Stimulated activated CD4-positive, alpha-beta T cell treated with anti-CD3 and anti-CD28 coated beads, Interleukin-4, amount 100 ng/mL, for 4 hours (primary cell): ENCODE measurements at places on chromosomes 1 and 21.

DNA sequence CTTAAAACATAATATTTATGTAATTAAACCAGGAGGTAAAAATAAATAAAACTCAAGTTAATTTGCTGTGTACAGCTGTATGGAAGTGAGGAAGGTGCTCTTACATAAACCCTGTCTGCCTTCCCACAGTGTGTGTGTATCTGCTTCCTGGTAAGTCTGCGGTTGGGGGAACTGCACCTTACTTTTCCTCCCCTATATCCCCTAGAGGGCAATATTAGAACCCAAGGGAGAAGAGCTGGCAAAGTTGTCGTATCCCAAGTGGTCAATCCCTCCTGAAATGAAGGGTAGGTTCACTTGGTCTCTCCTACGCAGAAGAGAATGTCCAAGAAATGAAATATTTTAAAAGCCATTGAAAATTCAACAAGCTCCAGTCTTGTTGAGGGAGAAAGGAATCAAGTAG, 17.8 kb upstream of the JAK1 start:
- DNase-seq, result no peak

DNA sequence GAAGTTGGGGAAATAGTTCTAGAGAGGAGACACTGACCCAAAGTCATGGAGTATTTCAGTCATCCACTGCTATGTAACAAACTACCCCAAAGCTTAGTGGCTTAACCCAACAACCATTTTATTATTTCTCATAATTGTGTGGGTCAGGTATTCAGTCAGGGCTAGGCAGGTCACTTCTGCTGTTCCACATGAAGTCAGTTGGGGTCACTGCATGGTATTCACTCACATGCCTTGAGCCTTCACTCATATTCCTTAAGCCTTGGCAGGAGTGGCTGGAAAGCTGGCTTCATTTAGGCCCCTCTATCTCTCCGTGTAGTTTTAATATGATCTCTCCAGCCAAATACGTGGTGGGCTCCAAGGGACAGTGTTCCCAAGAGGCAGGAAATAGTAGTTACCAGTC, 17.5 kb upstream of the RNF11 start:
- DNase-seq, result no peak

- DNase-seq, result no peak
Measured at GRCh38 chr21:45926281-45926680, 55.3 kb upstream of the COL6A1 start.

DNA sequence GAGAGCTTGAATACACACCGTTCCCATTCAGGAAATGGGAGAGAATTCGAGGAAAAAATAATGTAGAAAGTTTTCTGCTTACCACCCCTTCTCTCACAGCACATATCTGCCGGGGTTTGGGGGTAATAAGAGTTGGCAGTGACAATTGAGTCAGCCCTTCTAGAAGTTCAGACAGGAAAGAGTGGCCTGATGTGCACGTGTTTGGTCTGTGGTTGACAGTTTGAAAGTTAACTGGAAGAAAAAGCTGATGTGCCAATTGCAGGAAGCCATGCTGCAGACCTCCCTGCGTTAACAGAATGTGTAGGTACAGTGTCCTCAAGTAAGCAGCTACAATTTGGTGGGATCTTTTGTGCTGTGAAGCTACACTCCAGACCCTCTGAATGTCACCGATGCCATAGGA, 50.9 kb downstream of the DHX9 start:
- DNase-seq, result no peak

- no peak for DNase-seq
Measured at GRCh38 chr21:35924714-35925301, 135.5 kb downstream of the SETD4 start.

GRCh38 chr1:205690122-205690756, 9.9 kb upstream of the SLC45A3 start:
- DNase-seq, result no peak

DNA sequence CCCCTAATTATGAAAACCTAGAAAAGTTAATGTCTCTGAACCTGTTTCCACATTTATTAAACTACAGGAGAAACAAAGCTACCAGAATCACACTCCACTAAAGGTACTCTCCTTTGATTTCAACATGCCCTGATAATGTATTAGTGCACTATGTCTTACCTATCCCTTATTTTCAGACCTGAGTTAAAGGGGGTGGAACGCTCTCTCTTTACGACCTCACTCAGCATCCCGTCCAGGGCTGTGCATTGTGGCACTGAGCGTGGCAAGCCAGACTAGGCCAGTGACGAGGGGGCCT, 678 bp downstream of the LSM10 start:
- no peak for DNase-seq
